NCI-H446 treated with DMSO at 0.1 percent for 48 hours (cell line): ENCODE measurements at places on chromosomes 2 and 18.

DNA sequence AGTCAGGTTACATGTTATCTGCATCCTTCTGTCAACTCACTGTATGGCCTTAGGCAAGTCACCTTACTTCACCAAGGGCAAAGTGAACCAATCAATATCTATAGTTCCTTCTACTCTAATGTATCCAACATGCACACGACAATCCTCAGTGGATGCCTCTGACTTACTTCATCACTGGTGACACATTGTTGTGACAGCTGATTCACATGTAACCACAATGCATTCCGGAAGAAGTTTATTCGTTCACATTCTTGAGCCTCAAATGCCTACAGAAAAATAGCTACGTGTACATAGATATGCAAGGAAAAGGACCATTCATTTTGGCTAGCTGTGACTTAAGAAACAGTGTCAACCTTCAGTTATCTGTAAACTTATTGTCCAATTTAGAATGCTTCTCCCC is 26.3 kb upstream of the EPG5 start:
- no peak for DNase-seq

GRCh38 chr2:235054475-235054874 is 102.7 kb downstream of the SH3BP4 start:
- DNase-seq, result no peak

DNA sequence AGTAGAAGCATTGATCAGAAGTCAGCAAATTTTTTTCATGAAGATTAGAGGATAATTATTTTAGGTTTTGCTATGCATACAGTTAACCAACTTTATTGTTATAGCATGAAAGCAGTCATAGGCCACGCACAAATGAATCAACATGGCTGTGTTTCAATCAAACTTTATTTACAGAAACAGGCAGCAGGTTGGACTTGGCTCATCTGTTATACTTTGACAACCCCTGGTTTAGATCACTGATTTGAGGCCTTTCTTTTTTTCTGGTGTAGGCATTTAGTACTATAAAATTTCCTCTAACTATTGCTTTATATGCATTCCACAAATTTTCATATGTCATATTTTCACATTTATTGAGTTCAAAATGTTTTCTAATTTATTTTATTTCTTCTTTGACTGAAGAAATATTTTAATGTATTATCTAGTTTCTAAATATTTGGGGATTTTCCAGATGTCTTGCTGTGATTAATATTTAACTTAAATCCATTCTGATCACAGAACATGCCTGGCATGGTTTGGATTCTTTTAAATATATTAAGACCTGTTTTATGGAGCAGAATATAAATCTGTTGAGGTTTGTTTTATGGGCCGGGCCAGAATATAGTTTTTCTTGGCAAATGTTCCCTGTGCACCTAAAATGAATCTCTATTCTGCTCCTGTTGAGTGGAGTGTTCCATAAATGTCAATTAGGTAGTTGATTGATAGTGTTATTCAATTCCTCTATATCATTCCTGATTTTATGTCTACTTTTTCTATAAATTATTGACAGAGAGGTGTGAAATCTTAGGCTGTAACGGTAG is 116.3 kb upstream of the KLHL29 start:
- DNase-seq, result no peak

DNA sequence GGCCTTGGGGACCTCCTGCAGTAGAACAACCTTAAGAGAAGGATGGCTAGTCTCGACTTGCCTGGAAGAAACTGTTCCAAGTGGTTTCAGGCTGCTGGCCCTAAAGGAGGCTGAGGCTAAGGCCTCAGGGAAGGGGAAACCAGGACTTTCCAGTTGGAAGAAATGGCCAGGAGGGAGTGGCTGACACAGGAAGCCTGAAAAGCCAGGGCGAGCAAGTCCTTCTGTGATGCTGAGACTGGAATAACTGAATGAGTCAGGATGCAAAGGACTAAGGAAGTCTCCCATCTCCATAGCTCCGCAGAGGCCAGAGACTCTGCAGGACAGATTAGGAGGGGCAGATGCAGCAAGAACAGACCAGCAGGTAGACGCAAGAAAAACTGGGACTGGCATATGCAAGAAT is 7.4 kb downstream of the HTRA2 start:
- no peak for DNase-seq

DNA sequence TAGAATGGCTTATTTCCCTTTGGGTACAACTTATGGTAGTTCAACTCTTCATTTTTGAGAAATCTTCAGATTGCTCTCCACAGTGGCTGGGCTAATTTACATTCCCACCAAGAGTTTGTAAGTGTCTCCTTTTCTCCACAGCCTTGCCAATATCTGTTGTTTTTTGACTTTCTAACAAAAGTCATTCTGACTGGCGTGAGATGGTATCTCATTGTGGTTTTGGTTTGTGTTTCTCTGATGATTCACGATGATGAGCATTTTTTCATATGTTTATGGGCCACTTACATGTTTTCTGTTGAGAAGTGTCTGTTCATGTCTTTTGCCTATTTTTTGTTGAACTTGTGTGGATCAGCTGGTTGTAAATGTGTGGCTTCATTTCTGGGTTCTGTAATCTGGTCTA is 871.0 kb downstream of the EPHA4 start:
- no peak for DNase-seq

DNA sequence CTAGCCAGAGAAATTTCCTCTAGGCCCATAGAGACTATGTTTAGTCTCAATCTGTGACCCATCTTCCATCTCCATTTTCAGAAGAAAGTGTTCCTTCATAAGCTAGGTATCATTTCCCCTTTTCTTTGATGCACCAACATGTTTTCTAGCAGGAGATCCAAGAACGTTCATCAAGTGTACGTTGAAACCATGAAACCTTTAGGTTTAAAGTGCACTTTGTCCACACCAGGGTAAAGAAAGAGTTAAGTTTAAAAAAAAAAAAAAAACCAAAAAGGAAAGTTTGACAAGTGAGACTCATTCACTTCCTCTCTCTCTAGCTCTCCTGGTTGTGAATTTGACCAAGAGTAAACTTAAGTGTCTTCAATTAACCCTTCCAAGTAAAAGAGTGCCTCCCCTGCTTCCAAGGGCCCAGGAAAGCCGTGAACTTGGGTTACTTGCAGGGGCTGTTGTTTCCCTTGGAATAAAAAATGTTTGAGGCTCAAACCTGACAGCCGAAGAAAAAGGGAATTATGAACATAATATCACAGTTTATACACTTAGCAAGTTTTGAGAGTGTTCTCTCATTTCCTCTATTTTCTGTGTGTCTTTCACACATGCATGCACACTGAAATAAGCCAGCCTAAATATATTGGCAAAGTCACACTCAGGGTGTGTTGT is 56.7 kb downstream of the LBH start:
- DNase-seq, result no peak
